ENCODE measurements at places on chromosomes 3 and 15. TPM values are rescaled to one million over a fixed set of nuclear protein-coding genes. Genes with fewer than 3 reads are reported as not detected.

The ARL14 gene
- total RNA-seq: not detected

The FOXL2NB gene
- not detected for total RNA-seq

The DNAH1 gene
- 3.4 TPM for total RNA-seq

The MAPK6 gene
- total RNA-seq: 32.3 TPM

The CLDN11 gene
- total RNA-seq: 661 TPM

The SPINT1 gene
- not detected for total RNA-seq

The PCBP4 gene
- 33.3 TPM for total RNA-seq

The ACKR4 gene
- 11.4 TPM for total RNA-seq

The CYP1A1 gene
- total RNA-seq: not detected

The STRC gene
- not detected for total RNA-seq

The SAMD7 gene
- not detected for total RNA-seq

The TRPM1 gene
- total RNA-seq: not detected

The ST8SIA2 gene
- total RNA-seq: 0.25 TPM

The ARNT2 gene
- total RNA-seq: 9.4 TPM

The ITIH1 gene
- total RNA-seq: not detected

The ZDHHC3 gene
- total RNA-seq: 86.8 TPM

The UMPS gene
- total RNA-seq: 83.3 TPM

The OXTR gene
- 6.1 TPM for total RNA-seq

The IGDCC3 gene
- total RNA-seq: 0.25 TPM

The SPTSSB gene
- total RNA-seq: not detected

The DPPA4 gene
- not detected for total RNA-seq

The LINGO1 gene
- not detected for total RNA-seq

The CAMK1 gene
- total RNA-seq: 24.5 TPM

The TMEM108 gene
- total RNA-seq: not detected

The HGD gene
- total RNA-seq: 0.57 TPM

The AMOTL2 gene
- 75.7 TPM for total RNA-seq

The PLA2G4F gene
- total RNA-seq: not detected

The FAM81A gene
- total RNA-seq: 2.6 TPM

The RAB7A gene
- total RNA-seq: 166 TPM

The NOX5 gene
- 0.27 TPM for total RNA-seq

The OXSR1 gene
- 38.0 TPM for total RNA-seq

The KLF15 gene
- 3.2 TPM for total RNA-seq

The DNAH12 gene
- 0.09 TPM for total RNA-seq

The IL17RD gene
- 13.6 TPM for total RNA-seq

The CCRL2 gene
- total RNA-seq: not detected

The LMAN1L gene
- not detected for total RNA-seq

The WWTR1 gene
- 205 TPM for total RNA-seq

The CTDSPL gene
- total RNA-seq: 30.1 TPM

The HRG gene
- not detected for total RNA-seq

The SLCO2A1 gene
- total RNA-seq: under 0.01 TPM

The FRG2C gene
- not detected for total RNA-seq

The CCDC39 gene
- total RNA-seq: 0.27 TPM

The ZNF620 gene
- total RNA-seq: 0.99 TPM

The PPP1R14D gene
- not detected for total RNA-seq

The AHSG gene
- total RNA-seq: not detected

The ADIPOQ gene
- total RNA-seq: not detected

The FEZF2 gene
- not detected for total RNA-seq
